CD8-positive, alpha-beta memory T cell (primary cell): ENCODE measurements at places on chromosomes 5 and 9.

DNA sequence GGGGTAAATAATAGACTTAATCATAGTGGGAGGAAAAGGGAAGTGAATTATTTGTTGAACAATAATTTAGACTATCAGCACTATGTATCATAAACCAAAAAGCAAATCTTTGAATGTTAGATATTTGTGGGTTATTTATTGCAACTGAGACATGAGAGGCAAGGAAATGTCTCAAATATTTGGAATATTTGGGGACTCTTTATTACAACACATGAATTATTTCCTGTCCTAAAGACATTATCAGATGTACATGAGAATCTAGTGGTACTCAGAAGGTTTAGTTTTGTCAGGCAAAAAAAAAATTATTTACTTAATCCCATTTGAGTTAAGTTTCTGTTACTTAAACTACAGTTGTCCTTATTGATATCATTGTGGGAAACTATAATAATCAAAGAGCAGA lies 91.1 kb downstream of the TLR4 start:
- no peaks in the 10 kb centered on the region for H3K4me1 ChIP-seq
- H3K4me3 ChIP-seq, result no peak overlapping the region
- no peaks in the 10 kb centered on the region for H3K36me3 ChIP-seq
- no peaks in the 10 kb centered on the region for H3K27me3 ChIP-seq
- H3K27ac ChIP-seq, result no peak overlapping the region

GRCh38 chr5:1661831-1662558 lies 137.6 kb downstream of the MRPL36 start:
- peaks cover 5% of the 10 kb centered on the region for H3K4me1 ChIP-seq
- DNase-seq, result no peak
- H3K36me3 ChIP-seq, result no peaks in the 10 kb centered on the region
- no peak overlapping the region for H3K4me3 ChIP-seq
- no peak overlapping the region for H3K27ac ChIP-seq
- peaks cover 14% of the 10 kb centered on the region for H3K27me3 ChIP-seq

GRCh38 chr5:107402434-107403227 lies 268.1 kb downstream of the EFNA5 start:
- no peaks in the 10 kb centered on the region for H3K36me3 ChIP-seq
- no peak overlapping the region for H3K27ac ChIP-seq
- no peak overlapping the region for H3K4me3 ChIP-seq
- H3K27me3 ChIP-seq, result no peaks in the 10 kb centered on the region
- H3K4me1 ChIP-seq, result no peaks in the 10 kb centered on the region
- DNase-seq, result no peak

DNA sequence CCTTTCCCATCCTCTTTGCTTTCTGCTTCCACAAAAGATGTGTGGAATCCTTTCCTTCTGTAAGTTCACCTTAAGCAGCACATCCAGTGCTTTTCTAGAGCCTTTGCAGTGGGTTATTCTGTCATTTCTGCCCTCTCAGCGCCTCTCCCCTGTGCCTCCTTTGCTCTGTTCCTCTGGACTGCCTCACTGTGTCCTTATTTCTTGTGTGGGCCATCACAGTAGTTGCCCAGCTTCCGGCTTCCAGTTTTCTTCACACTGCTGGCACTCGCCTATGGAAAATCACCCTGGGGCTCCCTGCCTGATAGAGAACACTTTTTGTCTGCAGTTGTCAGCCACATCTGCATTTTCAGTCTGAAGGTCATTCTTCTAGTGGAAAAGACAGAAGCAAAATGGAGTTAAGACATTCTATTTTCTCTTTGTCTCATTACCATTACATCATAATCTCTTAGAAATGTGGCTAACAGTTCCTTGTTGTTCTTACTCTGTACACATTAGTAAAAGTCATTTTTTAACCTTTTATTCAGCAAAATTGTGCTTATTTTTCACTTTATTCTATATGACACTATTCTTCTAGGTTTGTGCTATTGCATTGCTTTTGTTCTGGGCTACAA lies 64.1 kb upstream of the ZNF608 start:
- H3K4me1 ChIP-seq, result no peaks in the 10 kb centered on the region
- no peak overlapping the region for H3K4me3 ChIP-seq
- H3K27me3 ChIP-seq, result no peaks in the 10 kb centered on the region
- H3K36me3 ChIP-seq, result no peaks in the 10 kb centered on the region

DNA sequence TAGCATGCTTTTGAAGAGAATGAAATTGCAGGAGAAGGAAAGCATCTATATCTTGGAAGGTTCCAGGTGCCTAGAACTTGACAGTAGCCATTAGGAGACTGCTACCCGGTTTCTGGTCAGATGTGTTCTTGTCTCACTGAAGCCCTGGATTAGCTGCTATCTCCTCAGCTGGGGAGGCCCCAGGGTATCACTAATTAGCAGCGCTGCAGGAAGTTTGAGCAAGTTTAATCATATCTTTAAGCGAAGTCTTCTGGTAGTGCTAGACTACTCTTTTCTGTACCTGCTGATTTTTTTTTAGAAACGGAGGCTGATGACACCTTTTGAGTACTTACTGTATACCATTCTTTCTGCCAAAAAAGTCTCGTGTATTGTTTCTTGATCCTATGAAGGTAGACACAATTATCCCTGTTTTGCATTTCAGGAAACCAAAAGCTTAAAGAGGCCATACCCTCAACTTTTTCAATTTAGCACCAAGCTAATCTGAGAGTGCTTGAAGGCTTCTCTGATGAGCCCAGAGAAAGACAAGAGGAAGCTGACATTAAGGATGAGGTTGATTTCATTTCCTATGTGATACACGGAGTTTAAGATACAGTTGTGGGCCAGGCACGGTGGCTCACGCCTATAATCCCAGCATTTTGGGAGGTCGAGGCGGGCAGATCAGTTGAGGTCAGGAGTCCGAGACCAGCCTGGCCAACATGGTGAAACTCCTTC lies 201.3 kb downstream of the ARHGAP26 start:
- H3K27ac ChIP-seq, result peak overlapping the region; percentile 3
- peaks cover 53% of the 10 kb centered on the region for H3K4me1 ChIP-seq
- no peak overlapping the region for H3K4me3 ChIP-seq
- no peaks in the 10 kb centered on the region for H3K36me3 ChIP-seq
- no peaks in the 10 kb centered on the region for H3K27me3 ChIP-seq

GRCh38 chr5:26669523-26669922 lies 368.9 kb downstream of the CDH9 start:
- no peak overlapping the region for H3K27ac ChIP-seq
- H3K4me3 ChIP-seq, result no peak overlapping the region
- H3K4me1 ChIP-seq, result no peaks in the 10 kb centered on the region
- H3K27me3 ChIP-seq, result no peaks in the 10 kb centered on the region

GRCh38 chr9:133710661-133711427 lies 27.3 kb downstream of the SARDH start:
- no peak overlapping the region for H3K27ac ChIP-seq
- no peaks in the 10 kb centered on the region for H3K36me3 ChIP-seq
- H3K4me3 ChIP-seq, result no peak overlapping the region
- no peak for DNase-seq
- no peaks in the 10 kb centered on the region for H3K27me3 ChIP-seq
- H3K4me1 ChIP-seq, result peaks cover 23% of the 10 kb centered on the region

GRCh38 chr5:89105836-89106235 lies 222.9 kb upstream of the MEF2C start:
- no peaks in the 10 kb centered on the region for H3K36me3 ChIP-seq
- H3K27ac ChIP-seq, result no peak overlapping the region
- H3K4me3 ChIP-seq, result no peak overlapping the region
- H3K4me1 ChIP-seq, result no peaks in the 10 kb centered on the region

DNA sequence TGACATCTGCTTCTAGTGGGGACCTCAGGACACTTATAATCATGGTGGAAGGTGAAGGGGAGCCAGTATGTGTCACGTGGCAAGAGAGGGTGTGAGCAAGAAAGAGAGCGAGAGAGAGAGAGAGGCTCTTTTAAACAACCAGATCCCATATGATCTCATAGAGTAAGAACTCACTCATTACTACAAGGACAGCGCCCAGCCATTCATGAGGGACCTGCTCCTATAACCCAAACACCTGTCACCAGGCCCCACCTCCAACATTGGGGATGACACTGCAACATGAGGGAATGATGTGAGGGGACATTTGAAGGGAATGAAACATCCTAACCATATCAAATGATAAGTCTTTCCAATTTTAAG lies 427.5 kb downstream of the EFNA5 start:
- no peak overlapping the region for H3K4me3 ChIP-seq
- H3K36me3 ChIP-seq, result no peaks in the 10 kb centered on the region
- no peaks in the 10 kb centered on the region for H3K4me1 ChIP-seq
- H3K27me3 ChIP-seq, result no peaks in the 10 kb centered on the region
- no peak overlapping the region for H3K27ac ChIP-seq

GRCh38 chr9:106921341-106921899 lies 58.5 kb downstream of the ZNF462 start:
- H3K4me1 ChIP-seq, result no peaks in the 10 kb centered on the region
- DNase-seq, result no peak
- H3K27me3 ChIP-seq, result no peaks in the 10 kb centered on the region
- H3K36me3 ChIP-seq, result no peaks in the 10 kb centered on the region
- no peak overlapping the region for H3K27ac ChIP-seq

GRCh38 chr5:139711906-139712224 lies 63.7 kb downstream of the CXXC5 start:
- H3K36me3 ChIP-seq, result no peaks in the 10 kb centered on the region
- H3K4me1 ChIP-seq, result peaks cover 32% of the 10 kb centered on the region
- H3K27me3 ChIP-seq, result no peaks in the 10 kb centered on the region
- no peak overlapping the region for H3K27ac ChIP-seq

- no peaks in the 10 kb centered on the region for H3K36me3 ChIP-seq
- H3K27me3 ChIP-seq, result no peaks in the 10 kb centered on the region
- no peaks in the 10 kb centered on the region for H3K4me1 ChIP-seq
- no peak overlapping the region for H3K4me3 ChIP-seq
- no peak for DNase-seq
- H3K27ac ChIP-seq, result no peak overlapping the region
These were observed 848.4 kb upstream of the COX7C start for GRCh38 chr5:85769347-85769746.

DNA sequence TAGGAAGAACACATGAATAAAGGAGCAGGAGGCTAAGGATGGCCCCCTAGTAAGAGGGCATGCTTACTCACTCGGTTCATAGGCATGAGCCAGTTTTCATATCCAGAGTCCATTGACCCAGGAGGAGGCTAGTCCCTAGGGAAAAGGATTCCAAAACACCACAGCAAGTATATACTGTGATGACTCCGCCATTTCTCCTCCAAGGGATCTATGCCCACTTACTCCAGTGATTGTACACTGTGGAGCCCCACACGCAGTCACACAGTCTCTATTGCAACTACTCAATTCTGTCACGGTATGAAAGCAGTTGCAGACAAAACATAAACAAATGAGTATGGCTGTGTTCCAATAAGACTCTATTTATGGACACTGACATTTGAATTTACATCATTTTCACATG lies 117.7 kb upstream of the ALDH1B1 start:
- H3K27me3 ChIP-seq, result no peaks in the 10 kb centered on the region
- H3K4me3 ChIP-seq, result no peak overlapping the region
- H3K36me3 ChIP-seq, result no peaks in the 10 kb centered on the region
- H3K27ac ChIP-seq, result no peak overlapping the region

DNA sequence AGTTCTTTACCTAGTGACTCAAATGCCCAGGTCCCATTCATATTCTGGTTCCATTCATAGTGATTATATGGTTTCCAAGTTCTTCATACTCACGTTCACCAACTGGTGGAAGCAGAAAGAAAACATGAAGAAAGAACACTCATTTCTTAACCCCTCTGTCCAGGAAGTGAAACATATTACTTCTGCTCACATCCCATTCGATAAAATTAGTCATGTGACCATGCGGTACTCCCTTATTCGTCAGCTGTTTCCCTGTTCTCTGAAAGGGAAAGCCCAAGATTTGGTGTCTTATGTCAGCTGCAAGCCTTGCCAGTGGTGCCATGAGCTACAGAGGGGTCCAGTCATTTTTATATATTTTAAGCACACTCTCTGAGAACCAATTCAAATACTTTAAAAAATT lies 387.0 kb upstream of the DMAC1 start:
- no peak for DNase-seq
- no peaks in the 10 kb centered on the region for H3K27me3 ChIP-seq
- no peak overlapping the region for H3K27ac ChIP-seq
- no peaks in the 10 kb centered on the region for H3K36me3 ChIP-seq

- no peak for DNase-seq
- H3K36me3 ChIP-seq, result no peaks in the 10 kb centered on the region
- H3K27ac ChIP-seq, result no peak overlapping the region
- no peaks in the 10 kb centered on the region for H3K4me1 ChIP-seq
These were observed 385.7 kb downstream of the MTRR start for GRCh38 chr5:8254674-8255073.

DNA sequence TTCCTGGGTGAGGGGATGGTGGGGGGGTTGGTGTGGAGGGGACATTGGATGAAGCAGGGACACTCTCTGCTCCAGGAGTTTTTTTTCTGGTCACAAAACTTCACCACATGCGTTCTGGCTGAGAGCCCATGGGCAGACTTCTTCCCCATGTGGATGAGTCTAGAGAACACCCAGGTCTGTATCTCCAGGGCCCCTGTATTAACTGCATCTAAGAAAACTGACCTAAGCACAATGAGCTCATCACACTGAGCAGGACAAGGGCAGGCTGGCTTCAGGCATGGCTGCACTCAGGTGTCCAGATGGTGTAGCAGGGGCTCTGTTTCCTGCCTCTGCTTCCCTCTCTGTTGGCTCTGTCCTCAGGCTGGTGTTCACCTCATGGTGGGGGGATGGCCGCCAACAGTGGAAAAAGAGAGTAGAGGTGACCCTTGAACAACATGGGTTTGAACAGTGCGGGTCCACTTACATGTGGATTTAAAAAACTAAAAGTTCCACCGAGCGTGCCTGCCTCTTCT lies 85.3 kb upstream of the STC2 start:
- no peak overlapping the region for H3K4me3 ChIP-seq
- H3K36me3 ChIP-seq, result no peaks in the 10 kb centered on the region
- no peaks in the 10 kb centered on the region for H3K4me1 ChIP-seq
- no peak overlapping the region for H3K27ac ChIP-seq
- no peaks in the 10 kb centered on the region for H3K27me3 ChIP-seq
- no peak for DNase-seq

- no peaks in the 10 kb centered on the region for H3K27me3 ChIP-seq
- no peaks in the 10 kb centered on the region for H3K4me1 ChIP-seq
- DNase-seq, result no peak
- H3K27ac ChIP-seq, result no peak overlapping the region
- no peaks in the 10 kb centered on the region for H3K36me3 ChIP-seq
- no peak overlapping the region for H3K4me3 ChIP-seq
These were observed 30.6 kb upstream of the S1PR3 start for GRCh38 chr9:88960632-88961031.

GRCh38 chr5:36199620-36200019 lies 42.1 kb downstream of the NADK2 start:
- H3K36me3 ChIP-seq, result peaks cover 17% of the 10 kb centered on the region
- no peak for DNase-seq
- no peaks in the 10 kb centered on the region for H3K27me3 ChIP-seq
- no peaks in the 10 kb centered on the region for H3K4me1 ChIP-seq

GRCh38 chr5:134533115-134533815 lies 7.8 kb downstream of the JADE2 start:
- no peak overlapping the region for H3K4me3 ChIP-seq
- H3K36me3 ChIP-seq, result peaks cover 31% of the 10 kb centered on the region
- H3K27ac ChIP-seq, result no peak overlapping the region

DNA sequence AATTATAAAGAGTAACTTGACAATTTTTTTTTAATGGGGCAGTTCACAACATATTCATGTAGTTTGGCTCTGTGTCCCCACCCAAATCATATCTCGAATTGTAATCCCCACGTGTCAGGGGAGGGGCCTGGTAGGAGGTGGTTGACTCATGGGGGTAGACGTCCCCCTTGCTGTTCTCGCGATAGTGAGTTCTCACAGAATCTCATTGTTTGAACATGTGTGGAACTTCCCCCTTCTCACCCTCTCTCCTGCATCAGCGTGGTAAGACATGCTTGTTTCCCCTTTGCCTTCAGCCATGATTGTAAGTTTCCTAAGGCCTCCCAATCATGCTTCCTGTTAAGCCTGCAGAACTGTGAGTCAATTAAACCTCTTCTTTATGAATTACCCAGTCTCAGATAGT lies 40.7 kb downstream of the FBXW11 start:
- peaks cover 43% of the 10 kb centered on the region for H3K4me1 ChIP-seq
- H3K4me3 ChIP-seq, result no peak overlapping the region
- no peak overlapping the region for H3K27ac ChIP-seq
- no peak for DNase-seq
